ENCODE measurements at places on chromosomes 1 and 21.

- DNase-seq: no peak
Measured at GRCh38 chr1:201377611-201378092, at the start of gene TNNT2. TSS of gene TNNT2 (minus strand) at chr1:201377680. CDS start at chr1:201373254, 4,426 bp downstream.

DNA sequence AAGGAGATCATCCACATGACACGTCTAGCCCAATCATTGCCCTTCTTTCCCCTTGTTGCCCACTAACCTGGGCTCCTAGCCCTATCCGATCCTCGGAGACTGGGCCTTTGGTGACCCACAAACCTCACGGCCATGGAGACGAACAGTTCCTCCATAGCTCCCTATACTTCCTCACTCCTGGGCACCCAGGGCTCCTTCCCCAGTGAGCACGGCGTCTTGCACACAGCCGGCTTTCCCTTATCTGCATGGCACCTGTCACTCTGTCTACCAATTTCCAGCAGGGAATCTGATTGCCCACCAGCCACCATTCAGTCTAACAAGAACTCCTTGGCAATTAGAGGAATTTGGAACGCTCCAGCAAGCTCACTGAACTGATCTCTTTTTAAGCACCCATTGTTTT is 3.1 kb downstream of the GNG4 start:
- DNase-seq: no peak

DNA sequence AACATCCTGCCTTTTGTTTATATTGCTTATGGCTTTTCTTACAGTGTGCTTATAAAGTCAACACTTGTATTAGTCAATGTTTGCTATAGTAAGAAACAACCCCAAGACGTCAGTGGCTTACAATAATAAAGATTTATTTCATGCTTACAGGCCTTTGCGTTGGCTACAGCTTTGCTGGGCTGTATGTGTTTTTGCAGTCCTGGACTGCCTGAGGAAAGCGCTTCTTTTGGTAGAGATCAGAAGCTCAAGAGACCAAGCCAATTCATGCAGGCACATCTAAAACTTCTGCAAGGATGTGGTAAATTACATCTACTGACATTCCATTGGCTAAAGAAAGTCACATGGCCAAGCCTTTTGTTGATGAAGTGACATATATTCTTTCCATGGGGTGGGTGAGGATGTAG is 17.5 kb upstream of the PRKAA2 start:
- DNase-seq: no peak

DNA sequence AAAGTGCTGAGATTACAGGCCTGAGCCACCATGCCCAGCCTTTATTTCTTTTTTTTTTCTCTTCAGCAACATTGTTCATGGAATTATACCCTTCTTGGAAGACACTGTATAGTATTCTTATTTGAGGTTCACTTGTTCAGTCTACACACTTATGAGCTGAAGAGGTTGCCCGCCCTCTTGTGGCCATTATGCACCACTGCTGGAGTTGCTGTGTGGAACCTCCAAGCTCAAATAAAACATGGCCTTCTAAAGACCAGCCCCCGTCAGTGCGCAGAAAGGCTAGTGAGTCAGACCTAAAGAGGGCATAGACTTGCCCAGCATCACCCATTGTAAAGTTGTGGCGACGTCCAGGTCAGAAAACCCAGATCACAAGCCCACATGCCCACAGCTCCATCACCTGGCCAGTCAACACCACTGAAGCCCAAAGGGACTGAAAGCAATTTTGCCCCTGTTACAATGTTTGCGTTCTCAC is 20.4 kb downstream of the LURAP1 start:
- DNase-seq: peak; percentile 64

GRCh38 chr1:245091818-245092637 is 62.8 kb upstream of the KIF26B start:
- DNase-seq: no peak

GRCh38 chr1:13753636-13754402 is 53.8 kb downstream of the PRDM2 start:
- no peak for DNase-seq

Data from CD4-positive, alpha-beta T cell treated with Interleukin-21 for 1 hour (primary cell).